ENCODE measurements at places on chromosomes 3 and 15.

GRCh38 chr3:105402287-105402801, 35.6 kb downstream of the ALCAM start:
- peak; percentile 98 for DNase-seq

DNA sequence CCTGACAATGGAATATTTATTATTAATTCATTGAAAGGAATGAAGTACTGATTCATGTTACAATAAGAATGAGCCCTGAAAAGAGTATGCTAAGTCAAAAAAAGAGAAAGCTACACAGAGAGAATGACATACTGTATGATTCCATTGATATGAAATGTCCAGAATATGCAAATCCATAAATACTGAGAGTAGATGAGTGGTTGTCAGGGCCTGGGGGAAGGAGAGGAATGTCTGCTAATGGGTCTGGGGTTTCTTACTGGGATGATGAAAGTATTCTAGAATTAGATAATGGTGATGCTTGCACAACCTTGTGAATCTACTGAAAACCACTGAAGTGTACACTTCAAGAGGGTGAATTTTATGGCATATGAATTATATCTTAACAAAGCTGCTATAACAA, 79.9 kb upstream of the HACD2 start:
- DNase-seq: no peak

DNA sequence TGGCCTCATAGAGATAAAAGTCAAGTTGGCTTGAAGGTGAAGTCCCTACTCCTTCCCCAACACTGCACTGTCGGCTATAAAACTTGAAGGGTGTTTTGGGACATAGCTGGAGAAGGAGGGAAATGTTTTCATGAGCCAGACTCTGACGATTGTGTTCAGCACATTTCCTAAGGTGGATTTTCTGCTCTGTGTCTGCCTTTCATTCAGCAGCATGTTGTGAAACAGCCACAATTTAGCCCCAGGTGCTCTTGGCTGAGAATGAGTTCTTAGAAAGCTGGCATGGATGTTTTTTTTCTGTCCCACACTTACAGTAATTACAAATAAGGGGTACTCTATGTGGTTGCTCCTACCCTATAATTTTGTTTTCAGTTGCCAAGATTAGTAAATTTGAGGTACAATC, 492.4 kb downstream of the MCTP2 start:
- no peak for DNase-seq

- no peak for DNase-seq
These were observed 31.1 kb downstream of the TMEM212 start for GRCh38 chr3:171874251-171874681.

DNA sequence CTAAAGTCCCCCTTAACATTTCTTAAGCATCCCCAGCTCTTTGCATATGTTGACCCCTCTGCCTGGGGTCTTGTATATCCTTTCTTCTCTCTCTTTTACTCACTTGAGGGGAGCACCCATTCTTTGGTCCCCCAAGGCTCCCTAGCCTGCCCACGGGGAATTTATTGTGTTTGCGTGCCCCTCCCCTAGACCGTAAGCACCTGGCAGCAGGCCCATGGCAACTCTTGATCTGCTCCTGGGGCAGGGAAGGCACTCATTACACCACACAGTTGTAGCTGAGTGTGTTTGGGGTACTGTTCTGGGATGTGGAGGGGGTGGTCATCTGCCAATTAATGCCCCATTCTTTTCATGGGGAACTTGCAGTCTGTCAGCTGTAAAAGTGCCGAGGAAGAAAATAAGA, 27.3 kb upstream of the SMAD6 start:
- DNase-seq: no peak

- DNase-seq: no peak
These were observed 71.3 kb upstream of the LRTM1 start for GRCh38 chr3:54999159-54999558.

DNA sequence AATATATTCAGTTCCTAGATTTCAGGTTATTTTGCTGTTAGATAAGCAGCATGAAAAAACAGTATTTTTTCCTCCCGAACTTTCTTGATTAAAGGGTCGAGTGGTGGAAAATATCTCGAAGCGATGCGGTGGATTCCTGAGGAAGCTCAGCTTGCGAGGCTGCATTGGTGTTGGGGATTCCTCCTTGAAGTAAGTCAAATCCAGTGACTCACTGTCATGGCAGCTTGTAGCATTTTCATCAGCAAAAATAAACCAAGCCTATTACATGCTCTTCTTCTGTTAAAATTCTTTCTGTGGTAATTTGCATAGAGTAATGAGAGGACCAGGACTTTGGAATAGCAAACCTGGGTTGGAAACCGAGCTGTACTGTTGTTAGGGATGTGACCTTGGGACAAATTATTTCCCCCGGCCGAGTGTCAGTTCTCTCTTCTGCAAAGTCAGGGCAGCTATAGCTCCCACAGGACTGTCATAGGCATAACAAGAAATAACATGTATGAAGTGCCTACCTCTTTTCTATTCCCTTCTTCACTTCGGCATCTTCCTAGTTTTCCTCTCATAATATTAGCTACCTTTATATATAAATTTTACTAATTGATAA, 75.6 kb downstream of the UBP1 start:
- DNase-seq: no peak

DNA sequence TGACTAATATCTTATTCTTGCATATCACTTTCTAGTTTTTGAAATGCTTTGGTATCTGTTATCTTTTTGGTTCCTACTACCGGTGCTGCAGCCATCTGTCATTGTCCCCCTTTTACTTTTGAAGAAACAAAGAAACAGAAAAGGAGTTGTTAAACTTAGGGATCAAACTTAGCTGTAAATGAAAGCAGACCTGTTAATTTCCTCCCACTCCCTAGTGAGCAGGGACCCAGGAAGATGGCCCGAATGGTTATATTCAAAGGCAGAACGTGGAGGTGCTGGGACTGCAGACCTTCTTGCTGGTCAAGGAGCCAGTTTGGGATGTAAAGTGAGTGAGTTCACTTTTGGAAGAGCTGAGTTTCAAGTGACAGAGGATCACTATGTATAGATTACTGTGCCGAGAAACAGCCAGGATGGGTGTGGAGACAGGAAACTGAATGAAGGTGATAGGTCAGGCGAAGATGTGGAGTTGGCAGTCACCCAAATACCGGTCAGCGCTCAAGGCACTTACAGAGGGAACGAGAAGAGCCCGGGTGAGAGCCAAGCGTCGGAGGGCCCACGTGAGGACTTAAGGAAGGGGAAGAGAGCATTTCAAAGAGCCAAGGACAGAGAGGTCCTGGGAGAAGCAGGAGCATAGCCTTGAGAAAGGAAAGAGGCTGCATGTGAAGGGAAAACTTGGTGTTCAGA, 20.1 kb downstream of the KBTBD8 start:
- DNase-seq: no peak

DNA sequence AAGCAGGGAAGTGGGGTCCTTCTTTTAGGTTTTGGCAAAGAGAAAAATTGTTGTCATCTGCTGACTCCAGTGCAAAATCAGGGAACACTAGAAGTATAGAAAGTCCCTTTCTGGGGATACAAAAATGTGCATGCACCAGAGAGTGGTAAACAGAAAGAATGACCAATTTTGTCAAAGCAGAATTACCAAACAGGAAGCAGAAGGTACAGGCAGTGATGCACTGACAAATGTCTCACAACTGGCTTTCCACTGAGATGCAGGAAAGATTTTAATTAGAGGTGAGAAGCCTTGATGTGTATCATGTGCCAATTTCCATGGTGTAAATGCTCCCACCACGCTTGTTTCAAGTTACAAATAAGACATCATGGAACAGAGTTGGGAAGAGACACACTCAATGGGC, 66.0 kb downstream of the TRIM69 start:
- no peak for DNase-seq

DNA sequence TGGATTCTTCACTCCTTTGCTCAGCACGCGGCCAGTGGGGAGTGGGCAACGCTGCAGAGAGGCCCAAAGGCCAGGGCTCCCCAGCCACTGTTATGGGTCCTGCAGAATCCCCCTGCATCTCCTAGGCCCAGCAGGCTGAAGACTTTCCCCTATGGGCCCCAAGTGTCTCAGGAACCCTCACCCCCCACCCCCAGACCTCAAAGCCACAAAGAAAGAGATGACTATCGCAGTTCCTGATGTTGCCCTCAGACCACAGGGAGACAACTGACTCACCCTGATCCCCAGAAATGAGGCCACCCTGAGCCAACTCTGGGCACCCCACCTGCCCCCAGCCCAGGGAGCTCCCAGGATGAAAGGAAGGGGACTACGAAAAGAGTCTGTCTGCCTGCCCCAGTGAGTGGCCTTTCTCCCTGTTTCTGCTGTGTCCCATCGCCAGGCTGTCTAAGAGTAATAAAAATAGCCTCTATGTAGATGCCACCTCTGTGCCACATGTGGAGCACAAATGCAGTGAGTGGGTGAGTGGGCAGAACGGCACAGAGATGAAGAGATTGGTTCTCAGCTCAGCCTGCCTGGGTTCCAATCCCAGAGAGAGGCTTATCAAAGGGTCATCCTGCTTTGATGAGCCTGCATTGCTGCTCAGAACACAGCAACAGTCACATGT, 283.0 kb downstream of the UACA start:
- no peak for DNase-seq

DNA sequence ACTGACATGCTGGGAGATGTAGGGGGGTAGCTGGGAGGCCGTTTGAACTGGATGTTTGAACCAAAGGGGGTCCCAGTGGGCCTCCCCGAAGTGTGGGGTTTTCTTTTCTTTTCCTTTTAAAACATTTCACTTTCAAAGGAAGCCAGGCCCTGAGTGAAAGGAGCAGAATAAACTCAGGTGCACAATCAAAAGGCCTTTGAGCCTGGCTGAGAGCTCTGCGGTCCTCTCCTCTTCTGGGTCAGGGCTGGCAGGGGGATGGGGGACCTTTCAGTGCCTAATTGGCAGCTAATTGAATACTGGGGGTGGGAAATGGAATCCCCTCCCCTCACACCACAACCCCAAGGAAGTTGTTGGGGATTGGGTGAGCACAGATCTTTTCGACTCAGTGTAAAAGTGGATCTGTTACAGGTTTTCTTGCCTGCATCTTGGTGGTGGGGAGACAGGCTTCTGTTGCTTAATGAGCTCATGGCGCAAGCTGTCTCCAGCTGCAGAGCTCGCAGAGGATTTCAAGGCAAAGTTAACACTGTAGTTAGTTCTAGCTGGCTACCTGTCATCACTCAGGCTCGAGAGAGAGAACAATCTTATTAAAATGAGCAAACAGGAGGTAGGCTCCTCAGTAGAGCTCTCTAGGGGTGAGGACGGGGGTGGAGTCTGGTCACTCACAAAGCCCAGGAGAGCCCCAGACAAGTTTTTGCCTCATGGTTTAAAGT, 132.6 kb downstream of the RAB11A start:
- no peak for DNase-seq

DNA sequence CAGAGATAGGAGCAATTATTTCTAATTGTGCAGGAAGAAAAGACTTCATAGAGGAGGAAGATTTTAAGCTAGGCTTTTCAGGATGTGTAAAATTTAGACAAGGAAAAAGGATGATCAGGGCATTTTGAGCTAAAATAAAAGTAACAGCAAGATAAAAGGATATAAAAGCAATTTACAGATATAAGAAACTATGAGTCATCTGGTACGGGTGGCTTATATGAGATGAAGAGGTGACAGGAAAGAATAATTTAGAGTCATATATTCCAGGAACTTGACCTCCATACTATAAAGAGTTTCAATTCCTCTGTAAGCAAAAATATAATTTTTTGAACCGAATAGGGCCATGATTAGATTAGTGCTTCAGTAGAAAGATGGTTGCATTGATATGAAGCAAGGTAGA, 273.7 kb downstream of the RBMS3 start:
- no peak for DNase-seq

GRCh38 chr15:51492528-51492927, 130.0 kb downstream of the DMXL2 start:
- no peak for DNase-seq

DNA sequence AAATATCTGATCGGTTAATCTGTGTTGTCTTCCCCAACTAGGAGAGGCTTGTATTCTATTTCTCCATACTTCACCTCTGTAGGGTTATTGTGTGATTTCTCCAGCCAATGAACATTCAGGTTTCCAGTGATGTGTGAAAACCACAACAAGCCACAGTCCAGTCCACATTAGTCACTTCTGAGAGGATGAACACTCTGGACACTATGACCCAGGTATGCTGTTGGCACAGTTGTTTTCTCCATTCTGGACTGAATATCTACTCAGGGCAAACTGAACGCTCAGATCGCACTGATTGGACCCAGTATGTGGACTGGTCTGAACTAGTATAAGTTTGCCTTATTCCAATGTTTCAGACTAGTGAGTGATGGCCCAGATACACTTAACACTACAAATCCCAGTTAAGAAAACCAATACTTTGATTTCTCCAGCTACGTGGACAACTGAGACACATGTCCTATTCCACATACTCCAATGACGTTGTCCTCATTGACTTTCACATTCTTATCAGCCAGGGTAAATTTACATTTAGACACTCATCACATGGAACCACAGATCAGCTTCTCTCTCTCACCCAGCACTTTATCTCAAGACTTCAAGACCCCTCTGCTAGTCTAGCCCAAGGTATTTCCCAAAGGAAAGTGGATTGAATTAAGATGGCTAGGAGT, 587.4 kb upstream of the SGO1 start:
- DNase-seq: no peak

DNA sequence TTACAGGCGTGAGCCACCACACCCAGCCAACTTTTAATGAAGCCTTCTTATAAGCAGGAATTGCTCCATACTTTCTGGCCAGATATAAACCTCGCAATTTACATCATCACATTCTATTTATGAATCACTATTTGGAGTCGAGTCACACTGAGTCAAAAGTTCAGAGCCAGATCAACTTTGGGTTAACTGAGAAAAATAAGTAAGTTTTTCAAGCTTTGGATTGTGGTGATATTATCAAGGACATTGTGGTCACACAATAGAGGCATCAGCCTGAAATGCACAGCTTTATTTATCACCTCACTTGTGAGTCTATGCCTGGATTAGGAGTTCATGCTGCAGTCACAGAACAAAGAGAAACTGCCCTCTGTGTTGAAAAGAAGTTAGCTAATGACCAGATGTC, 1163.5 kb downstream of the ROBO1 start:
- no peak for DNase-seq

GRCh38 chr3:42589382-42590109, 1.1 kb upstream of the SS18L2 start:
- no peak for DNase-seq

DNA sequence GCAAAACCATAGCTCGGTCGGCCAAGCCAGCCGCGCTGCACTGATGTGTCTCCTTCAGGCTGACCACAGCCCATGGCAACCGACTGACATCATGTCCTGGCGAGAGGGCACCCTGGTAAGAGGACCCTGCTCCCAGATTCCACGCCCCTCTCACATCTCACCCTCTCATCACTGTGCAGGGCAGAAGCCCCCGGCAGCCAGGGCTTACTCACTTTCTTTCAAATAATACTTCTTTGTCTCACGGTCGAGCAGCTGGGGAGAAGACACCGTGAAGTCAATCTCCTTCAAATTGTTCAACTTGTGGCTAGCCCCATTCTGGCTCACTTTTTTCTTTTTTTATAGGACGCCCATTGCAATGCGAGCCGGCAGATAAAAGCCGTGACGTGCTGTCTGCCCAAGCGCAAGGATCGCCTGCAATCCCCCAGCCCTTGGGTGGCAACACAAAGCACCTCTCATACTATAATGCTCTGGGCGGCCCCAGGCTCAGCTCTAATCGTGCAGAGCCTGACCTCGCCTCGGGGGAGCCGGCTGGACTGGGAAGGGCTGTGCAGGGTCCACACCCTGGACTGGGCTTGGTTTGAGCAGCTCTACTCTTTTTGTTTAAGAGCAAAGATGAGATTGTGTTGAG, 33.6 kb downstream of the VGLL4 start:
- no peak for DNase-seq

GRCh38 chr15:38849046-38849445, 284.4 kb upstream of the RASGRP1 start:
- DNase-seq: no peak

GRCh38 chr15:89335298-89336041, 846 bp upstream of the POLG start:
- DNase-seq: no peak

Measured in RWPE2 (cell line).